ENCODE measurements at places on chromosomes 2 and 18. TPM values are rescaled to one million over a fixed set of nuclear protein-coding genes. Genes with fewer than 3 reads are reported as not detected.

GRCh38 chr2:113877711-113878598, 11.9 kb upstream of the ACTR3 start:
- DNase-seq = no peak

GRCh38 chr2:209499069-209499468, 75.2 kb downstream of the MAP2 start:
- no peak for DNase-seq

GRCh38 chr2:98776136-98776535, 45.2 kb upstream of the MGAT4A start:
- no peak for DNase-seq

DNA sequence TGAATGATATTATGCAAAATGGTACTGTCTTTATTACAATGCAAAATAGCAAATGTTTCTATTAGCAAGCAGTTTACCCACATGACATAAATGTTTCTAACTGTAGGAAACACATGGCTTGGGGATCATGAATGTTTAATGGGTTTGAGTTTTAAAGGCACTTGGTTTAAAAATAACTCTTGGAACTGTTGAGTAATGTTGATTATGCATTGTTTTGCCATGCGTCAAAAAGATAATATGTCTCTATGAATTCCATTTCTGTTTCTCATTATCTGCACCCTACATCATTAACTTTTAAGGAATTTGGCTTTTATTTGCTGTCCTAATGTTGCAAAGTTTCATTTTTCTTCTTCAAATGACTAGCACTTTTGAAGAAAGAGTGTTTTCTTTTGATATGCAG, 1355.5 kb downstream of the SUCLG1 start:
- no peak for DNase-seq

DNA sequence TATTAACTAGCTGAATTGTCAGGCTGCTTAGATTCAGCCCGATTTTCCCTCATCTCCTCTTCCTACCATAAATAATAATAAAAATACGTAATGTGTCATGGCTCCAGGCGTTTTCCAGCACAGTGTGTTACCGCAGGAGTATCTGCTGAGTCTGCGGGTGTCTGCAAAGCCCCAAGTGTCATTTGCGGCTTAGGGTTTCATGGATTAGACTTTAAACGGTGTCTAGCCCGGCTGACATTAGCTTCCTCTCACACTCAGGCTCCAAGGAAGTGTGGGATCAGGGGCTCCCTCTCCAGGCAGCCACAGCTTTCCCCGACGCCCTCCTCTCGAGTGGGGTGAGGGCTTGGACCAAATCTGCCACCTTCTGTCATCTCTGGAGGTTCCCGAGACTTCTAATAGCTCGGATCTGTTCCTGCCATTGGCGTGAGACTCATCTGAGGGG, 14.1 kb upstream of the HOXD1 start:
- DNase-seq = no peak

DNA sequence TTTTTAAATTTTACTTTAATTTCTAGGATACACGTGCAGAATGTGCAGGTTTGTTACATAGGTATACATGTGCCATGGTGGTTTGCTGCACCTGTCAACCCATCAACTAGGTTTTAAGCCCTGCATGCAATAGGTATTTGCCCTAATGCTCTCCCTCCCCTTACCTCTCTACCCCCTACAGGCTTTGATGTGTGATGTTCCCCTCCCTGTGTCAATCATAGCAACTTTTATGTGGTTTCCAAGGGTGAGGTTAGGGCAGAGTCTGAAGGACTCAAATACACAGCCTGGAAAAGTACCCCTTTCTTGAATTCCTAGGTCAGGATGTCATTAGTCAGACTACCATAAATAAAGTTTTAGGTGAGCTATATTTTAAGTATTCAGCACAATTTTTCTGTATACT, 31.1 kb upstream of the MYT1L start:
- no peak for DNase-seq

DNA sequence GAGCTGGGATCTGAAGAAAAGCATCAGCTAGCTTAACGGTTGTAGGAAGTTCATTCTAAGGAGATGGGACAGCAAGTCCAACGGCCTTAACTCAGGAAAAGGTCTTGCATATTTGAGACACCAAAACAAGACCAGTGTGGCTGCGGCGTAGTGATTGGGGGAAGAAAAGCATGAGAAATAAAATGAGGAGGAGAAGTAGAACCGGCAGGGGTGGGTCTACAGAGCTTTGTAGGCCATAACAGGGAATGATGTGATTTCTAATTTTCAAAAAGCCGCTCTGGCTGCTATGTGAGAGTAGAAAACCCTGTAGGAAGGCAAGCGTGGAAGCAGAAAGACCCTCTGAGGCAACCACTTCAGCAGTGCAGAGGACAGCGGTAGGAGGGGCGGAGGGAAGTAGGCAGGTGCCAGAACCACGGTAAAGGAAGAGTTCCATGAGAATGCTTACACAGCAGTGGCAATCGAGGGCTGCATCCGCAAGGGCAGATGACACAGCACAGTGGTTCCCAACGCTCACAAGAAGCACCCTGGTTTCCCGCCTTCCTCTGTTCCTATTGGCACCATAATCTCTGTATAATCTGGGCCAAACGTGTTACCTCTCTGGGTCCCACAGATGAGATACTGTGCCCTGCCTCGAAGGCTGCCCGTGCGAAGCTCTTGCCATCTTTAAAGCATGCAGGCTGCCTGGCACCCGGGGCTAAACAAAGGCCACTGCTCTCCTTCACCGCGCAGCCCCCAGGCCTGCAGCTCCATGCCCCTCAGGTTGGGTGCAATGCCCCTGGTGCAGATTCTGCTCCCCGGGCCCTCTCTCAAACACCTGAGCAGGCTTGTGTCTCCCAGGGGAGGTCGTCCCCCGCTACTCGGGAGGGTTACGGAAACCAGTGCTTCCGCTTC, 795 bp downstream of the ANKRD39 start:
- peak; percentile 78 for DNase-seq

DNA sequence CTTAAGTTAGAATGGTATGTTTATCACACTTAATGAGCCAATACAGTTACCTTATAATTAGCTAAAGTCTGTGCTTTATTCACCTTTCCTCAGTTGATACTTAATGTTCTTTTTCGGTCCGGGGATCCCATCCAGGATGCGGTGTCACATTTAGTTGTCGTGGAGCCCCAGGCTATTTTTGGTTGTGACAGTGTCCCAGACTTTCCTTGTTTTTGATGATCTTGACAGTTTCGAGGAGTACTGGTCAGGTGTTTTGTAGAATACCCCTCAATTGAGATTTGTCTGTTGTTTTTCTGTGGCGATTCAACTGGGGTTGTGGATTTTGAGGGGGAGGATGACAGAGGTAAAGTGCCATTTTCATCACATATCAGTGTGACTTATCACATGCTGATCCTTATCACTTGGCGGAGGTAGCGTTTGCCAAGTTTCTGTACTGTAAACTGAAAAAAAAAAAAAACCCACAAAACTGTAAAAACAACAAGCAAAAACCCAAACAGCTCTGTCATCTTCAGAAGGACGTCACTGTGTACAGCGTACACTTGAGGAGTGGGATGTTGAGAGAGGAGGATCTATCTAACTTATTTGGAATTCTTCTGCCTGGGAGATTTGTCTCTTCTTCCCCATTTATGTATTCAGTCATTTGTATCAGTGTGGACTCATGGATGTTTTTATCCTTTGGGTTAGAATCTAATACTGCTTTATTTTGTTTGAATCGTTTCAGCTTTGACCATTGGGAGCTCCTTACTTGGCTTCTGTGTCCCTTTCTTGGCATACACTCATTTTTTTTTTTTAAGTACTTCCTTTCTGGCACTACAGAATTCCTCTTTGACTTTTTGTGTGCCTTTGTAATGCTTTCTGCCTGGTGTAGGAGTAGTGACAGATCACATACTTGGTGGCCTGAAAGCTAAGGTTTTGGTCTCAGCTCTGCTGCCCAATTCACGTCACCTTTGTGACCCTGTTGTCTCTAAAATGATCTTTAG, 68.1 kb downstream of the FMNL2 start:
- DNase-seq = no peak

DNA sequence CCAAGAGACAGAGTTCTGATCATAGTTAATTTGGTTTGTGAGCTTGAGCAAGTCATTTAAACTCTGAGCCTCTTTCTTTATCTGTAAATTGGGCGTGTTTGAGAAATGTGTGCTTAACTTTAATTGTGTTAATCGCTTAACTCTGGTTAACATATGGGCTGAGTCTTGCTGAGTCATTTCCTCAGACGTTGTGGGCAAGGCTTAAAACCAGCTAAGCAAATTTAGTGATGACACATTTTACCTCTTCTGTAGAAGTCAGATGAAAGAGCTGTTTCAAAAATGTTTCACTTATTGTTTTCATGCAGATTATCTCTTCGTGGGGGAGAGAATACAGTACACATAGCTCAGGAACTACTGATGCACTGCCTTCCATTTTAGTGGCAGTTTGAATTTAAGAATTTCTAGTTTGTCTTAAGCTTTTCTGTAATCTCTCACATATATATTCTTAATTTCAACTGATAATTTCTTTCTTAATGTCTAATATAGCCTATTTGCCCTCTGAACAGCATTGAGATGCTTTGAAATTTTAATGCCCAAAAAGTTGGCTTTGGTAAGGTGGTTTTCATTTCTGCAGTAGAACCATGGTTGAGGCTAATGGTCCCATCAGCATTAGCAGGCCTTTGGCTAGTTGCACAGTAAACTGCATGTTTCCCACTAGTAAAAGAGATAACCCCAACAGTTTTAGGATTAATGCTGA, 34.9 kb downstream of the RAB10 start:
- DNase-seq = no peak

DNA sequence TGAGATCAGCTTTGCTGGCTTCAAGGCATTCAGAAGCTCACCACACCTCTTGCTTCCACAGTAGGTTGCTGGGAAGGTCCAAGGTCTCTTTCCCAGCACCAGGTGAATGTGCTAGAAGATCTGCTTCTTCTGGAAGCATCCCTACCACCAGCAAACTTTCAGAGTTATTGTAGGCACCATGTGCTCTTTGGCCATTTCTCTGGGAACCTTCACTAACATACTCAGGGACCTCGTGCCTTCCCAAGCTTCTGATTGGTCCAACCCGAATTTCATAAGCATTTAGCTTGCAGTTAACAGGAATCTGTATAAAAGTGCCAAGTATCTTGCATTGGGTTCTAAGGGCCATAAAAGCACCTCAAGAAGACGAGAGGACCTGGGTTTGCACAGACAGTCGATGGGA, 86.5 kb upstream of the ARL4C start:
- DNase-seq = no peak

- DNase-seq = no peak
These were observed 107.0 kb downstream of the RAPGEF4 start for GRCh38 chr2:172842511-172843265.

- DNase-seq = no peak
These were observed 129.7 kb downstream of the OSR1 start for GRCh38 chr2:19228715-19229114.

DNA sequence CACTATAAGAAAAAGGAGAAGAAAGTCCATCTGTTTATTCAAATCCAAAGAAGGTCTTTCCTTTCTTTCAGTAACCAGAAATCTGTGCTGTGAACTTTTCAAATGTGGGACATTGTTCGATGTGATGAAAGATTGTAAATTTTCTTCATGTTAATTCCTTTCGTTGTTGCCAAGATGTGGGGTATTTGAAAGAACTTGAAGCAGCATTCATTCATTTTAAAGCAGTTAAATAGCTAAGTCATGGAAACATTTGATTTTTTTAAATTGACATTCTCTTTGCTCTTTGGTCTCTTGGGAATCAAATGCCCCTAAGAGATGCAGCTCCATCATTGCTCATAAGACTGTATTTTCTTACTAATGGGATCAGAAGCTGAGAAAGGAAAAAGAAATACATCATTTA, 93.7 kb upstream of the EHBP1 start:
- DNase-seq = no peak

GRCh38 chr2:151096235-151096634, 165.4 kb downstream of the RBM43 start:
- no peak for DNase-seq

GRCh38 chr2:186457908-186458307, 28.2 kb upstream of the ZC3H15 start:
- DNase-seq = no peak

The GCG gene
- total RNA-seq = not detected

The POTEI gene
- not detected for total RNA-seq

The CCDC85A gene
- total RNA-seq = 8.2 TPM

The ALLC gene
- total RNA-seq = not detected

The PAX8 gene
- total RNA-seq = 0.41 TPM

The SLC9A2 gene
- total RNA-seq = not detected

The SP140L gene
- total RNA-seq = 8.2 TPM
